A549 treated with Mapracorat at 1 μM for 4 hours (cell line): ENCODE measurements at places on chromosomes 4 and X. TPM values are rescaled to one million over a fixed set of nuclear protein-coding genes. Genes with fewer than 3 reads are reported as not detected.

The IL9R gene
- 0.14 to 0.53 TPM (median 0.19 TPM) in 5 replicates for total RNA-seq

The S100P gene
- 54.2 to 116 TPM (median 104 TPM) in 5 replicates for total RNA-seq

The NPY1R gene
- 0.07 to 0.19 TPM (median 0.12 TPM) in 3 of 5 replicates, not detected in the others for total RNA-seq

The TAF7L gene
- total RNA-seq: 0.05 to 0.20 TPM (median 0.13 TPM) in 5 replicates

The SFRP2 gene
- total RNA-seq: not detected in 5 replicates

The FAM149A gene
- total RNA-seq: 1.5 to 1.9 TPM (median 1.6 TPM) in 5 replicates

The PAGE1 gene
- total RNA-seq: not detected in 5 replicates

The CXCL13 gene
- not detected in 5 replicates for total RNA-seq

The CT83 gene
- total RNA-seq: not detected in 5 replicates

The PCDH11X gene
- not detected in 5 replicates for total RNA-seq
